ENCODE measurements at places on chromosomes 1 and 21. TPM values are rescaled to one million over a fixed set of nuclear protein-coding genes. Genes with fewer than 3 reads are reported as not detected.

MAP3K21 gene
- total RNA-seq = 0.36 TPM

RGS13 gene
- not detected for total RNA-seq

UTP11 gene
- total RNA-seq = 45.3 TPM

ESRRG gene
- total RNA-seq = under 0.01 TPM

OPTC gene
- total RNA-seq = not detected

SV2A gene
- total RNA-seq = 23.8 TPM

KRTAP7-1 gene
- total RNA-seq = not detected

NID1 gene
- 148 TPM for total RNA-seq

All from hair follicle dermal papilla cell (primary cell).